ENCODE measurements at places on chromosomes 3 and 15. TPM values are rescaled to one million over a fixed set of nuclear protein-coding genes. Genes with fewer than 3 reads are reported as not detected.

GRCh38 chr3:8660175-8661118 lies 15.8 kb upstream of the SSUH2 start:
- no peak for DNase-seq

DNA sequence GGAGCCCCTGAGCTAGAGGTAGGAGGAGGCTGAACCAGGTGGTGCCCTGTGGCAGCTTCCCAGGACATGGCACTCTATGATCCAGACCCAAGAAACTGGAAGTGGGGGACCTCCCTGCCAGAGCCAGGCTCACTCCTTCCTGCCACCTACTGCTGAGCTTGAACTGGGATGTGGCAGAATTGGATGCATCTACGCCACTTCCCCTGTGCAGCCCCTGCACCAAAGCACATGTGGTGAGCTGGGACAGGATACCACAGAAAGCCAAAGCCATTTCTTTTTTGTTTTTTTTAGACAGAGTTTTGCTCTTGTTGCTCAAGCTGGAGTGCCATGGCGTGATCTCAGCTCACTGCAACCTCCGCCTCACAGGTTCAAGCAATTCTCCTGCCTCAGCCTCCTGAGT lies 518.0 kb upstream of the PPP2R3A start:
- DNase-seq: no peak

DNA sequence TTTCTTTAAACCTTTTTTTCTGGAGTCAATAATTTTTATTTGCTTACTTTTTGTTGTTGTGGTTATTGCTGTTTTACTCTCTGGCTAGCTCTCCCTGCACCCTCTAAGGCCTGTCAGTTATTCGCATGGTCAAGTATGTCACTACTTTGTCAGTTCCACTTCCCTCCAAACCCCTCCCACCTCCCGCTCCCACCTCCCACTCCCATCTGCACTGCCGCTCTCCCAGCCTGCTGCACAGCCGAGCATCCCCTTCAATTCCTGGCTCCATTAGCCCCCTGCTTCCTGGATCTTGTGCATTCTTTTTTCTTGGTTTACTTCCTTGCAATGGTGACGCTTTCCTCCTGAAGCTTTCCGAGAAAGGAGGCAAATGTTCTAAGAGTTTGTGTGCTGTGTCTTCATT lies 218.0 kb downstream of the XXYLT1 start:
- no peak for DNase-seq

GRCh38 chr3:6809349-6809748 lies 51.6 kb upstream of the GRM7 start:
- no peak for DNase-seq

DNA sequence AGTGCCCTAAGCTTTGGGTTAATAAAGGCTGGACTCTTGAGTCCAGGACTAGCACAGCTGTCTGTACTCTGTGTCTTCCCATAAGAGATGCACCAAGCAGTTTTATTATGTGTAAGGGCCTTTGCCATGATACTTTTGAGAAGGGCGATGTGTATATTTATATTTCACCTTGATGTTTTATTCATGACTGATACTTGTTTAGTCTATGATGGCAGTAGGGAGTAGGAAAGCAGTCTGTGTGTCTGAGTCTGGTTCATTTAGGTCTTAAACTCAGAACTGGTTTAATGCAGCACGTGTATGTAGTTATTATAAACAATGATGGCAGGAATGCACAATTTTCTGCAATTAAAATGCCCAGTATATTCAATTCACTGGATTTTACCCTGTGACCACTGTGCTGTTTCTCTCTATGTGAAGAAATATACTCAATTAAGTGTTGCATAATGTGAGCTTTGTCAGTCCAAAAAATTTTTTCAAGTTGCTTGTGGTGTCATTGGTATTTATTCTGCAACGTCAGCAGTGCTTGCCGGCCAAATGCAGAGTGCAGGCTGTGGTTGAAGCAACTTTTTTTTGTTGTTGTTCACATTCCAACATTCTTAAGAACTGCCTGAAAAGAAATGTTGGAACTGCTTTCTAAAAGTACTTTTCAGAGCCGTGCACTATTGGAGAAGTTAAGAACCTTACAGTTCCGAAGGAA lies 423.7 kb upstream of the SEMA6D start:
- peak; percentile 65 for DNase-seq

DNA sequence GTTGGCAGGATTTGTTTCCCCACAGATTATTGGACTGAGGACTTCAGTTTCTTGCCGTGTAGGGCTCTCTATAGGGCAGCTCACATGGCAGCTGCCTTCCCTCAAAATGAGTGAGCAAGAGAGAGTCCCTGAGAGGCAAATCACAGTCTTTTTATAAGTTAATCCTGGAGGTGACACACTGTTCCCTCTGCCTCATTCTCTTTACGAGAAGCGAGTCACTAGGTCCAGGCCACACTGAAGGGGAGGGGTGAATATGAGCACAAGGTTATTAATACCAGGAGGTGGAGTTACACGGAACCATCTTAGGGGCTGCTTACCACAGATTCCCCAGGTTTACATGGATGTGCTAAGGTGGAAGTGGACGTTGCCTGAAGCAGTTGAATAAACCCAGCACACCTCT lies 77.0 kb downstream of the LPP start:
- no peak for DNase-seq

DNA sequence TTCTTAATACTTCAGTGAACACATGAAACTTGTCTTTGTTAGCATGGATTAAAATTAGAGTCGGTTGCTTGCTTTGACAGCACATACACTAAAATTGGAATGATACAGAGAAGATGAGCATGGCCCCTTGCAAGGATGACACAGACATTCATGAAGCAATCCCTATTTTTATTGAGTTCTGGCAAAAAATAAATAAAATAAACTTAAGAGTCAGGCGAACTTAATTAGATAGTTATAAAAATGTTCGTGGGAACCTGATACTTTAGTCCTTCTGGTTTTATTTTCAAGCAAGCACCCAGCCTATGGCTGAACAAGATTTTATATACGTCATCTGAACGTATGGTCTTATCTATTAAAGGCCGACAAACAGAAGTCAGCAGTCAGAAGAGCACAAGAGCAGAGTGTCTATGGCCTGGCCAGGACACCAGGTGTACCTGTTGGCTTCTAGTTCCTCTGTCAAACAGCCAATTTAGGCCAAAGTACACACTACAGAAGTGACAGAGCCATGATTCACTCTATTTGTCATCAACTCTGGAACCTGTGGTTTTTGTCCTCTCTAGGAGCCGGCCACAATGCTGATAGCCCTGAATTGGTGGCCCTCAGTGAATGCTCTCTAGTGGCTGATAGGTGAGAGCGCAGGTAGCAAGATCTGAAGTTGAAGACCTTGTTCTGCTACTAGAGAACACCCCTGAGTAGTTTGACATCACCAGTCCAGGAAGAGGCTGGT lies 64.3 kb downstream of the LEO1 start:
- DNase-seq: no peak

DNA sequence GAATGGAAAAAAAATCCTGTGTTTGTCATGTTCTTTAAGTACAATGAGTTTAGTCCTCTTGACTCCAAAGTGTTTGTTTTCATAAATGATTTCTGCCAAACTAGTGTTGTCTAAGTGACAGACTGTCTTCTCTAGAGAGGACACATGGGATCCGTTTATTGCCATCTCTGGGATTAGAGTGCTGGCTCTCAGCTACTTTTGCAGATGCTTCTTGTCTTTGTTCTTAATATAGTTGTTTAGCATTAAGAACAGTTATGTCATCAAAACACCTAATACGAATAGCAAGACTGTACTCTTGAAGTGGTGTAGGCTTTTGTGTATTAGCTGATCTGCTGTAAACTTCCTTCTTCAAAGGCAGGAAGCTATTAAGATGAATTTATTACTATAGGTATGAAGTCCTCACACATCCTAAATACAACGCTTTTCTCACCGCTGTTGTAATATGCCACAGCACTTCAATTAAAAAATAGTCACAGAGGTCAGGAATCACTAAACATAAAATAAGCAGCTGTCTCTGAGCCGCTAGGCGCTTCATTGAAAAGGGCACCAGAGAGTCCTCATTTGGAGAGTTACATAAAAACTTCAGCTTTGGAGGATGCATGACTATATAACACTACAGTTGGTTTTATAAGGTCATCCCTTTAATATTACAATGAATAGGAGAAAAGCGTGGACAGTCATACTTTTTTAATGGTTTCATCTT lies 128.3 kb upstream of the ZNF385D start:
- no peak for DNase-seq

- no peak for DNase-seq
These were observed 202.6 kb downstream of the VGLL3 start for GRCh38 chr3:86788371-86788770.

The P2RY1 gene
- 11.2 TPM for total RNA-seq

GRCh38 chr3:178771511-178771910 lies 235.3 kb downstream of the KCNMB2 start:
- no peak for DNase-seq

GRCh38 chr3:86774082-86774691 lies 216.8 kb downstream of the VGLL3 start:
- no peak for DNase-seq

DNA sequence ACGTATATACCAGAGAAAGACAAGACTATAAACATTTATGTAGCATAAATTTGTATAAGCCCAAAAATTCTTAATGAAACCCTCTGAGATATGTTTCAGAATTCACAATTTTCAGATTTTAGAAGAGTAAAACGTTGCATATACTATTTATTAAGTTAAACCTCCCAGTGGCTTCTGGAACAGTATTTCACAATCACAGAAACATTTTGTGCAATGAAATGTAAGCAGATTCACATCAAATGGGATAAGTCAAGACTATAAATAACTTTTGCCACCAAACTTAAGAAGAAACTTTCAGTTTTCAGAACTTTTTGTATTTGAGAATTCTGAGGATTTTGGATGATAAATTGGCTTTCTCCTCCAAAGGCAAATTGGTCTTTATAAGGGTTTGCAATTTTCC lies 9.2 kb downstream of the SLTM start:
- DNase-seq: no peak

DNA sequence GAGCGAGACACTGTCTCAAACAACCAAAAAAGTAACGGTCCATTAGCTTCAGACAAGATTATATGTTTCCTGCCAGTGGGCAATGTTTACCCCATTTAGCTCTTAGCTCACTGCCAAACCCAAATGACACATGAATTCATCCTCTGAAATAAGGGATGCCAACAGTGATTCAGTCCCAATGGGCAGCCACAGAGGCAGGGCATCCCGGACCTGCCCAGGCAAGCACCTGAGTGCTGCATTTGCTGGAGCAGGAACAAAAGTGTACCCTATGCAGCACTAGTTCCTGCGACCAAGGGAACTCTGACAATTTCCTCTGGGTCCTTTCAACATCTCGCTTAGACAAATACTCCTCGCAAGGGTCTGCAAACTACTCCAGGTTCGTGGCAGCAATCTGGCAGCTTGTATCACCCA lies 8.0 kb downstream of the IP6K2 start:
- DNase-seq: no peak

- DNase-seq: no peak
These were observed 11.1 kb downstream of the ADAMTS7 start for GRCh38 chr15:78800189-78800588.

The ANXA2 gene
- total RNA-seq: 123 TPM

GRCh38 chr3:10852066-10852808 lies 36.2 kb downstream of the SLC6A11 start:
- no peak for DNase-seq

The ITIH1 gene
- not detected for total RNA-seq

The NMB gene
- total RNA-seq: 2.0 TPM

DNA sequence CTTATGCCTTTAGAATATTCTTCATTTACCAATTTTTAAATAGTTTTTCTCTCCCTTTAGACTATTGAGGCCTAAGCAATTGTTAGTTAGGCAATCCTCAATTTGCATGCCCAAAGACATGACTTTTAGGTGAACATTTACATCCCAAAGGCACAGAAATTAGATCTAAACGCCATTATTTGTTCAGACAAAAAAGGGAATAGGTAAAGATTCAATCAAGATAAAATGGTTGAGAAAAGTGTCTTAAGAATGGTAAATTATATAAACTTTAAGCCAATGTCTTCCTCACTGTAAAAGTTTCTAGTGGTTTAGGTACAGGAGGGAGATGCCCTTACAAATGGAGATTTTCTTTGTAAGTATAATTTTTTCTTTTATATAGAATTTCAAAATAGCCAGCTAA lies 50.2 kb upstream of the MME start:
- DNase-seq: no peak

DNA sequence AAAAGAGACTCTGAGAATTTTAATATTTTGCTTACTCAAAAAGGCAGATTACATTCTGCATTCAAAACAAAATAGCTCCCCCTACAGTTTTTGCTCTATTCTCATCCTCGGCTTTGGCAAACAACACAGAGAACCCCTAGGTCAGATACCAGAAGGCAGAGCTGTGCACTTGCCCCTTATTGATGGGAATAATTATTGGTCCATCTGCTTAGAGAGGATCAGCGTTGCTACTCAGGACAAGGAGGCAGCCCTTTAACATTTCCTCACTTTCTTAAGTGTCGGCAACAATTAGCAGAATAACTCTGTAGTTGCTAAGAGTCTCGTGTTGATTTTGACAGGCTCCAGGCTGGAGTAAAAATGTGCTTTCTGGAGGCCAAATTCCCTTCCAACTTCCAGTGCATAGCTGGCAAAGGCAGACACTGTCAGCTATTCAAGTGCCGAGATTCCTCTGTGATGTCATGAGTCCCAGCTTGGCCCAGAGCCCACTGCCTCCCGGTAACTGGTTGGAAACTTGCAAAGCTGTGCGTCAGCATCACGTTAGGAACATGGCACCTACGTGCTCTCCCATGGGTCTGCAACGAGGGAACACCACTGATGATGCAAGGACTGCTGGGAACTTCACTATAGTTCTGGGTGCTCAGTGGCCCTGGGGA lies 482.7 kb upstream of the ADAMTS9 start:
- peak; percentile 85 for DNase-seq

DNA sequence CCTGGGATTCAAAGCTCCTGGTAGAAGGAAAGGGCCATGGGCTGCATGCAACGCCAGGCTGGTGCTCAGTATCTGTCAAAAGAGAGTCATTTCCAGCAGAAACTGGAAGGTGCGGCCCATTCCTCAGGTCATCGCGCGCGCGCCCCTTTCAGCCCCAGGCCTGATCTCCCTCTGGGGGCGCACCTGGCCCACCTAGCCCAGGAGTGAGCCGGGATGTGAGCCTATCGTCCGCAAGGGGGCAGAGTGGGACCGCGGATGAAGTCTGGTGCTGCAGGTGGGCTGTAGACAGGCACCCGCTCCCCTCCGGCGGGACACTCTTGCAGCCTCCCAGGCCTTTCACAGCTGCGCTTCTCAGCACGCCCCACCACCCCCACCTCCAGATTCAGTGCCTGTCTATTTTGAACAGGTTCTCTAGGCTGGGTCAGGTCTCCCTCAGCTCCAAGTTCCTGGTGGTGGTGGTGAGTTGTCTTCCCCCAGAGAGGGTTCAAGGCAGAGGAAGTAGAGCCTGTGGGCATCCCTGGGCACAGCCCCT lies 5.8 kb upstream of the RPL29 start:
- DNase-seq: peak; percentile 77

GRCh38 chr15:25087137-25087536 lies 132.3 kb downstream of the SNRPN start:
- DNase-seq: no peak

- DNase-seq: no peak
These were observed 19.5 kb upstream of the CCDC39 start for GRCh38 chr3:180698760-180699270.

- DNase-seq: no peak
These were observed 20.6 kb downstream of the RBMS3 start for GRCh38 chr3:29301332-29302019.

- peak; percentile 25 for DNase-seq
These were observed 663.7 kb downstream of the AGBL1 start for GRCh38 chr15:86743283-86743903.
